Stimulated activated CD4-positive, alpha-beta T cell treated with anti-CD3 and anti-CD28 coated beads, TNF-alpha, amount 100 ng/mL, for 1 hour (primary cell): ENCODE measurements at places on chromosomes 3 and 15.

GRCh38 chr3:52572221-52572620 lies 35.8 kb downstream of the UQCC5 start:
- no peak for DNase-seq

- DNase-seq: no peak
These were observed 7.8 kb upstream of the LIPC start for GRCh38 chr15:58423831-58424608.

- no peak for DNase-seq
These were observed 267.3 kb upstream of the AZI2 start for GRCh38 chr3:28615971-28616370.

- DNase-seq: no peak
These were observed 172.1 kb upstream of the ADAMTS9 start for GRCh38 chr3:64859625-64860535.

DNA sequence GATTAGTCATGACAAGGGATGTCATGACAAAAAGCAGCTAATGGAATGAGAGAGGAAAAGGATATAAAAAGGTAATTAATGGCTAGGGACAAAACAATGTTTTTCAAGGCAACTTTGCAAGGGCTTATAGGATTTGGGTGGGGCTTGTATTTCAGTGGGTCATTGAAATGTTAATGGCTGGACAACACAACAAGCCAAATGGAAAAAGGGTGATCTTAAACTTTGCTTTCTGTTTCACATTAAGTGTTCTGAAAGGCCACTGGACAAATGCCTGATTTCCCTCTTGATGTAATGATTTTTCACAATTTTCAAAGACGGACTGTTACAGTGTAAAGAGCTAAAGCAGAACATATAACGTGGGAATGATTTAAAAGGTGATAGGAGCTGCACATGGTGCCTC lies 345.0 kb downstream of the TUSC7 start:
- no peak for DNase-seq

DNA sequence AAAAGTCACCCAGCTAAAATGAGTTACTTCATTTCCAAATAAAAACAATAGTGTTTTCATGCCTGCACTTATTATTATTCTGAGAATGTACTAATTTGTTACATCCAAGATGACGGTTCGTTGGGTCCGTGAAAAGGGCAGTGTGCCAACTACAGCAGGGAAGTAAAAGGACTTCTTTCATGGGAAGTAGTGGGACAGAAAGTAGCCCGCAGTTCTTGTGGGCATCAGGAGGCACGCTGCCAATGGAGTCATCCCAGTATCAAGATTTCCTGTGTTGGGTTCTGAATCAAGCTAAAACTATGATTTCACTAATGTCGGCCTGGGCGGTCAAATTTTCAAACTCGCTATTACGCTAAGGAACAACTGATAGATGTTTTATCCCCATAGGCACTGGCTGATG lies 254.5 kb upstream of the SOX2 start:
- no peak for DNase-seq

GRCh38 chr3:63364495-63364894 lies 86.4 kb downstream of the SYNPR start:
- DNase-seq: no peak

- no peak for DNase-seq
These were observed 8.2 kb downstream of the FILIP1L start for GRCh38 chr3:100106094-100106493.

GRCh38 chr3:140545197-140545596 lies 132.7 kb upstream of the TRIM42 start:
- DNase-seq: no peak

GRCh38 chr3:38477057-38477820 lies 18.9 kb upstream of the EXOG start:
- no peak for DNase-seq

GRCh38 chr3:156323466-156323865 lies 203.1 kb downstream of the KCNAB1 start:
- no peak for DNase-seq

GRCh38 chr15:29682781-29683180 lies 139.5 kb downstream of the TJP1 start:
- no peak for DNase-seq

- DNase-seq: no peak
These were observed 42.5 kb downstream of the TAMM41 start for GRCh38 chr3:11803977-11804892.

- no peak for DNase-seq
These were observed 117.1 kb upstream of the TJP1 start for GRCh38 chr15:29939404-29939803.

- no peak for DNase-seq
These were observed 370.7 kb upstream of the SLCO3A1 start for GRCh38 chr15:91482799-91483198.

GRCh38 chr3:129176051-129176450 lies 7.6 kb downstream of the CNBP start:
- no peak for DNase-seq

DNA sequence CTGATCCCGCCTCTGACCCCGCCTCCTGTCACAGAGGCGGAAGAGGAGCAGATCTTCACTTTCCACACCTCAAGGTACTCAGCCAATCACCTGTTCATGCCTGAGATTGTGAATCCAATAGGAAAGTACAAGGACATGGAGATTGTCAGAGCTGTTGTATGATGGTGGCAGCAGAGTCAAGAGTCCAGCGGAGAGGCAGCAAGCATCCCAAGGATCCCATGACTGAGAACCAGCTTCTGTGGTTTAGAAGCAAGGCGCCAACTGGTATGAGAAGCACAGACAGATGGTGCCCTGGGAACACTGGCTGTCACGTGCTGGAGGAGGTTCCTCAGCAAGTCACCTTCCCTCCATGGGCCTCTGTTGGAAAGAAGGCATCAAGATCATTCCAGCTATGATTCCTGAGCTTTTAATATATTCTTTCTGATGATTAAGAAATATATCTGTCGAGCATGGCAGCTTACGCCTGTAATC lies 93.9 kb downstream of the CPN2 start:
- no peak for DNase-seq

GRCh38 chr15:57575363-57575762 lies 16.3 kb upstream of the MYZAP start:
- DNase-seq: no peak

DNA sequence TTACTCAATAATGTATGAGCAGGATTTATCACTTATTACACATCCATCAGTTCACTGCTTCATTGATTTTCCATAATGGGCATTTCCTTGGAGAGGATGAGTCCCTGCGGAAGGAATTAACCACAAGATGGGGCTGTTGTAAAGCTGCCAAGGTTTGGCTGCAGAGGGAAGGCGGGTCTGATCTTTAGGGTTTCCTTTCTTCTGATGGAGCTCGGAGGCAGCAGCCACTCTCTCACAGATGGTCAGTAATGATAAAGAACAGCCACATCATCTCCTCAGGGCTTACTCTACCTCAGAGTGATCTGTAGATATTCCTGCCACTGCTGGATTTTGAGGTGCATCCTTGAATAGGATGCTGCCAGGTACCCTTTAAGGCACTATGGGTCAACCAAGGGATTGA lies 115.2 kb downstream of the USP13 start:
- no peak for DNase-seq

- no peak for DNase-seq
These were observed 29.9 kb downstream of the PDIA5 start for GRCh38 chr3:123096731-123097130.

GRCh38 chr3:94643400-94643799 lies 580.5 kb downstream of the NSUN3 start:
- no peak for DNase-seq

GRCh38 chr3:122403489-122403888 lies 12.4 kb downstream of the WDR5B start:
- DNase-seq: no peak

GRCh38 chr3:29513236-29513635 lies 232.4 kb downstream of the RBMS3 start:
- no peak for DNase-seq

DNA sequence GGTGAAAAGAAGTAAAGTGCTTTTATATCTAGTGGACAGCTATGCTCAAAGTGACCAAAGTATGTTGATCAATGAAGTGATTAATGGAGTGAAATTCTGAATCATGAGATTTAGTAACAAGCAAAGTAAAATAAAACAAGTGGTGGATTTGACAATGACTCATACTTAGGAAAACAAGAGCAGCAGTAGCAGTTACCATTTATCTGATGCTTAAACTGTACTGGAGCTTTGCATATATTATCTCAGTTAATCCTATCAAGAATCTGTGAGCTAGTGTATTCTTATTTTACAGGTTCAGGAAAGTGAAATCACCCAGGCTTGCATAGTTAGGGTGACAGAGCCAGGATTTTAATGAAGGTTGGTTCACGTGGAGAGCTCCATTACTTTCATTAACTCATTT lies 50.6 kb upstream of the SPATA16 start:
- no peak for DNase-seq

DNA sequence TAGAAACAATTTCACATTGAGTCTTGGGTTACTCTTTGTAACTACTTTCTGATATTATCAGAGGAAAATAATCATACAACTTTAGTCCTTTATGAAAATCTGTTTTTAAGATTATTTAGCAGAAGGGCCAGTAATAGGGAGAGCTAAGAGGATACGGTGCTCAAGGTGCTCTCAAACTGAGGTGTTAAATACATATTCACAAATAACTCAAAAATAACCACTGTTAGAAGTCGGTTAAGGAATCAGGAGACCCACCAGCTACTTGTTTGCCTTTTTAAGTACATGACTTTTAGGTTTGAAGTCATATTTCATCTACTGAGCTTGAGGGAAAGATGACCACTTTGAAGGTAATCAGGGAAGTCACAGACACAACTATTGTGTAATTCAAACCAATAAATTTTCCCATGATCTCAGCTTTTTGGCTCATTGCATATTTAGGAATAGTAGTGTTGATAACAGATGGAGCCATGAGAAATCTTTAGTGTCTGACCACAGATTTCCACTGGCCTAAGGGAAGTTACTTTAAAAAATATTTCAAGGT lies 1.4 kb upstream of the RSRC1 start:
- DNase-seq: no peak

GRCh38 chr3:189269365-189269764 lies 97.6 kb downstream of the TPRG1 start:
- no peak for DNase-seq

GRCh38 chr15:94467034-94467433 lies 235.7 kb downstream of the MCTP2 start:
- DNase-seq: no peak

DNA sequence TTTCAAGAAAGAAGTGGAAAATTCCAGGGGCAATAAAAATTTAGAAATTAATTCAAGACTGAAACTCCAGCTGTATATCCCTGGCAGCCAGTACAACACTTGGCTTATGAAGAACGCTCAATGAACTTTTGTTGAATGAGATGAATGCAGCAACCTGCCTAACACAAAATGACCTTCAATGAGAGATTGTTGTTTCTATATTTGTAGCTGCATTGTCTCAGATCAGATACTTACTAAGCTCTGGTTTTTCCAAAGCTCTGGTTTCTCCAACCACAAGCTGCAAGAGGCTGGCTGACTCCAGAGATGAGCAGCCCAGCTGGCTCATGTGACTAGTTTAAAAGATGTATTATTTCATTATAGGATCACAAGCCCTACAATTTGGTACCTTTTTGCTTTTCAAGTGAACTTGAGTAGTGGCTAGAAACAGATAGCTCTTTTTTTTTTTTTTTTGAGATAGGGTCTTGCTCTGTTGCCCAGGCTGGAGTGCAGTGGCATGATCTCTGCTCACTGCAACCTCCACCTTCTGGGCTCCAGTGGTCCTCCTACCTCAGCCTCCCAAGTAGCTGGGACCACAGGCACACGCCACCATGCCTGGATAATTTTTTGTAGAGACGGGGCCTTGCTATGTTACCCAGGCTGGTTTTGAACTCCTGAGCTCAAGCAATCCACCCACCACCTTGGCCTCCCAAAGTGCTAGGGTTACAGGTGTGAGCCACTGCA lies 57.4 kb downstream of the UMPS start:
- no peak for DNase-seq

- DNase-seq: no peak
These were observed 800.8 kb downstream of the MCTP2 start for GRCh38 chr15:95032156-95032555.

- DNase-seq: no peak
These were observed 115.1 kb downstream of the TAFA4 start for GRCh38 chr3:68817243-68817642.

DNA sequence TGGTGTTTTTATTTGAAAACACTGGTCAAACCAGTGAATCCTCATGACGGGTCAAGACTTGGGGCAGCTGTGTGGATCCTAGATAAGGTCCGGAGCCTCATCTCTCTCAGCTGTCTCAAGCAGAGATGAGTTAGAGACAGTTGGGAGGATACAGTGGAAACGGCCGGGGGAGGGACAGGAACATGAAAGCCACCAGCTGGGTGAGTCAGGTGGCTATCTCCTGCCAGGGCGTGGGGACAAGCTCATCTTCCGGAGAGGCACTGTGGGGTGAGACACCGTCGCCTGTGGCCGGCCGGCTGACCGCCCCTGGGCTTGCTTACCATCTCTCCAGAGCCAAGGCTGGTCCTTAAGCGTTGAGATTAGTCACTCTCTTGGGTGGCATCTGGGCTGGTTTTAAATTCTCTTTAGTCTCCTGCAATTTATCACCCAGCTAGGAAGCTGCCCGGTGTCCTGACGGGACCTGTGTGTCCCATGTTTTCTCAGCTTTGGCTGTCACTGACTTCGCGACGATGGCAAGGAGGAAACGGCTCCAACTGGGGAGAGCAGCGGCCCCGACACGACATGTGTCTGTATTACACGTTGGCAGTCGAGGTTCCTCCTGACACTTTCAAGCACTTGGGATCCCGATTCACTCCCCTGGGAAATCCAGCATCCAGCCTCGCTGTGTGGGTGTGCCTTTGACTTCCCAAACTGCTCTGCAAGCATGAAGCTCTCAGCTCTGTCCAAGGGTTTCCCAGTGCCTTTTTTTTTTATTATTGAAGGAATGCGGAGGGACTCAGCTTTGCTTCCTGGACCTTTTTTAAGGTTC lies 7.5 kb downstream of the ST8SIA2 start:
- DNase-seq: no peak

GRCh38 chr15:59443341-59444072 lies 5.5 kb downstream of the FAM81A start:
- no peak for DNase-seq

- no peak for DNase-seq
These were observed 23.8 kb downstream of the AP3S2 start for GRCh38 chr15:89870006-89870405.

GRCh38 chr15:29102911-29103823 lies 166.5 kb downstream of the NSMCE3 start:
- no peak for DNase-seq

- DNase-seq: no peak
These were observed 5.6 kb downstream of the PDCD6IP start for GRCh38 chr3:33803894-33804526.

DNA sequence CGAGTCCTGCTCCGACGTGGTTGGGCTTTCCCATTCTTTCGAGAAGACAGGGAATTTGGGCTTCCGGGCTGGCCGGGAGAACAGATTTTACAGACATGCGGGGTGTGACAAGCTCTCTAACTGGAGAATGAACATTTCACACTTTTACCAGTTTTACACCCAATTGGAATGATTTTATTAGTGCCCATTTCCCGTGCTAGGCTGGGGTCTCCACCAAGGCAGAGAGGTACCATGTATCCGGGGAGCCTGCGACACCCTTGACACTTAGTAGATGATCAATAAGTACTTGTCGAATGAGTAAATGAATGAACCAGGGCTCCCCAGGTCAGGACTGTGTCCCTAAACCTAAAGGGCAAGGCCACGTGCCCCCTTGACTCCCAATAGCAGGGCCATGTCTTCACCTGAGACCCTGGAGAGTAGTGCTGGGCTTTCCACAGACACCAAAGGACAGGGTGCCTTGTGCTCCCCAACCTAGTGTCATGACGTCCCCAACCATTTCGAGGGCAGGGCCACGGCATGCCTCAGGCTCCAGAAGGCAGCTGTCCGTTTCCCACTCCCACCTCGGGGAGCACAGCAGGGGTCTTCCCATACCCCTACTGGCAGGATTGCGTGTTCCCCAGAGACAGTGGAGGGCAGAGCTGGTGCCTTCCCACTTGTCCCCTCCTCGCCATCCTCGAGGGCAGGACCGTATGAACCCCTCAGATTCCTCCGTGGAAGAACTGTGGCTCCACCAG lies 679 bp upstream of the MYD88 start:
- no peak for DNase-seq
